ENCODE measurements at places on chromosomes 6 and 20. TPM values are rescaled to one million over a fixed set of nuclear protein-coding genes. Genes with fewer than 3 reads are reported as not detected.

MMUT gene
- 11.2 TPM for total RNA-seq

ZNF337 gene
- total RNA-seq, result 11.9 TPM

ASF1A gene
- 10.3 TPM for total RNA-seq

VGLL2 gene
- total RNA-seq, result not detected

ZC3H12D gene
- total RNA-seq, result 0.24 TPM

SNTA1 gene
- total RNA-seq, result 53.3 TPM

NINL gene
- total RNA-seq, result 10.6 TPM

TP53INP2 gene
- total RNA-seq, result 6.2 TPM

TTI1 gene
- total RNA-seq, result 17.0 TPM

MAVS gene
- 46.6 TPM for total RNA-seq

ARFGEF3 gene
- 1.5 TPM for total RNA-seq

CAPN11 gene
- total RNA-seq, result not detected

PPP1R16B gene
- total RNA-seq, result not detected

ADGRF1 gene
- total RNA-seq, result not detected

ZNF334 gene
- 1.9 TPM for total RNA-seq

RTEL1 gene
- total RNA-seq, result 21.3 TPM

IL20RA gene
- 0.49 TPM for total RNA-seq

TNFRSF6B gene
- 8.0 TPM for total RNA-seq

BPIFB1 gene
- not detected for total RNA-seq

CGA gene
- not detected for total RNA-seq

APOBEC2 gene
- not detected for total RNA-seq

JPH2 gene
- total RNA-seq, result 21.4 TPM

LPA gene
- total RNA-seq, result not detected

KHDC1 gene
- 3.8 TPM for total RNA-seq

FAM229B gene
- 13.3 TPM for total RNA-seq

CEP85L gene
- 29.4 TPM for total RNA-seq

TRIM26 gene
- total RNA-seq, result 38.5 TPM

LIN28B gene
- not detected for total RNA-seq

TRIM15 gene
- total RNA-seq, result not detected

TAP2 gene
- total RNA-seq, result 15.1 TPM

GSTA3 gene
- total RNA-seq, result not detected

CTAGE9 gene
- not detected for total RNA-seq

LY86 gene
- total RNA-seq, result not detected

ELOVL4 gene
- total RNA-seq, result 7.6 TPM

C20orf202 gene
- total RNA-seq, result 0.16 TPM

FAM83D gene
- total RNA-seq, result 1.6 TPM

ASCC3 gene
- 67.0 TPM for total RNA-seq

ILRUN gene
- 51.8 TPM for total RNA-seq

TRIM31 gene
- total RNA-seq, result not detected

TRDN gene
- total RNA-seq, result not detected
